Right forelimb (tissue), 1 donor: ENCODE measurements at places on chromosomes 11 and 22.

- DNase-seq, result no peak
Measured at GRCh38 chr11:66886671-66887221, 29.9 kb downstream of the LRFN4 start.

- no peak for DNase-seq
Measured at GRCh38 chr11:44876906-44877305, 73.8 kb downstream of the TP53I11 start.

DNA sequence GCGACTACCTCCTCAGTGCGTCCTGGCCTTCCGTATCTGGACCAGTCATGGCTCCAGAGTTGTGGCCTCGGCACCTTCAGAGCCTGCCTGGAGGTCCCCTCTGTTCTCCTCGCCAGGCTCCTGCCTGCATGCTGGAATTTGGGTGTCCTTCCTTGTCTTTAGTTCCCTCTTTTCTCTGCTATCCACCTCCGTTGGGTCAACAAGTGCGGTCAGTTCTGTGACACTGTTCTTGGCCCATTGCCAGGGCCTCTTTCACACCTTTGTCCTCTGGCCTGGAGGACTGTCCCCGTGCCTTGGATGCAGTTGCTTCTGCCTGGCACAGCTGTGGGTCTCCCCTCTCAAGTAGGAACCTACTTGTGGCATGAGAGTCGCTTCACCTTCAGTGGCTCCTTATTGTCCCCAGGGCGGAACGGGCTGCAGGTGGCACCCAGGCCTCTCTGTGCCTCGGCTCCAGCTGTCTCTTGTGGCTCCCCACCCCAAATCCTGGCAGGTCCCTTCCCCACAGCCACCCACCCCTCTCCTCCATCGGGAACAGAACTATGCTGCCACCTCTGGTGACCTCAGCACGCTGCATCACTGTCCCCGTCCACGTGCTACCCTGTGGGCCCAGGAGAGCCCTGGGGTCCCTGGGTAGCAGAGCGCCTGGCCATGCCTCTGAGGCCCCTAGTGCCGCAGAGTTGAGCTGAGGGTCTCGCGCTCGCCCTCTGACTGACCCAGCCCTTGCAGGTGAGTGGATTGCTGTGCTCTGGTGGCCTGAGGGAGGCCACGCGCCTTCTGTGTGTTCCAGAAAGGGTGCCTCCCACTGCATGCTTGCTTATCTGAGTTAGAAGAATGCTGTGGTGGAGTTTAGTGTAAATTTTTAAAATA is 4.7 kb downstream of the DGCR8 start:
- peak; percentile 36 for DNase-seq

- no peak for DNase-seq
Measured at GRCh38 chr11:27489092-27489491, 16.5 kb upstream of the LGR4 start.

- no peak for DNase-seq
Measured at GRCh38 chr11:28863422-28863821, 755.2 kb downstream of the METTL15 start.

GRCh38 chr11:117985953-117986887 is at the start of gene IL10RA:
Gene IL10RA, plus strand, starts transcription at chr11:117986394. Its CDS starts 74 bp downstream, at chr11:117986468.
- DNase-seq, result peak; percentile 81

GRCh38 chr22:41579997-41580355 is 9.7 kb downstream of the PMM1 start:
- DNase-seq, result no peak

- DNase-seq, result no peak
Measured at GRCh38 chr11:86458294-86459001, 83.8 kb downstream of the CCDC81 start.

GRCh38 chr11:131195661-131196517 is 174.5 kb upstream of the NTM start:
- DNase-seq, result peak; percentile 70

DNA sequence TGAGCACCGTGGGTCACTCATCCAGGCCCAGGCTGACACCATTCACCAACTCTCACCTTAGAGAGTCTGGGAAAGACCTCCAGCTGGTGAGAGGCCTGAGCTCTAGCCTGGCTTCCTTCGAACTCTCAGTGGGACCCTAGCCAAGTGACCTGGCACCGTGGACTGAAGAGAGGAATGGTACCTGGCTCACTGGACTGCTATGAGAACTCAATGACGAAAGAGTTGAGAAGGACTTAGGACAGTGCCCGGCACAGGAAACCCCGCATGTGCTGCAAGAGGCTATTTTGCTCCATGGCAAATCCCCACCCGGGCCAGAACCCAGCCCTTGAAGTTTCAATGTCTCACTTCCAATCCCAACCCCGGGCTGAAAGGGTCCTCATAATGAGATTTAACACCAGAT is 605 bp upstream of the RAPSN start:
- no peak for DNase-seq

DNA sequence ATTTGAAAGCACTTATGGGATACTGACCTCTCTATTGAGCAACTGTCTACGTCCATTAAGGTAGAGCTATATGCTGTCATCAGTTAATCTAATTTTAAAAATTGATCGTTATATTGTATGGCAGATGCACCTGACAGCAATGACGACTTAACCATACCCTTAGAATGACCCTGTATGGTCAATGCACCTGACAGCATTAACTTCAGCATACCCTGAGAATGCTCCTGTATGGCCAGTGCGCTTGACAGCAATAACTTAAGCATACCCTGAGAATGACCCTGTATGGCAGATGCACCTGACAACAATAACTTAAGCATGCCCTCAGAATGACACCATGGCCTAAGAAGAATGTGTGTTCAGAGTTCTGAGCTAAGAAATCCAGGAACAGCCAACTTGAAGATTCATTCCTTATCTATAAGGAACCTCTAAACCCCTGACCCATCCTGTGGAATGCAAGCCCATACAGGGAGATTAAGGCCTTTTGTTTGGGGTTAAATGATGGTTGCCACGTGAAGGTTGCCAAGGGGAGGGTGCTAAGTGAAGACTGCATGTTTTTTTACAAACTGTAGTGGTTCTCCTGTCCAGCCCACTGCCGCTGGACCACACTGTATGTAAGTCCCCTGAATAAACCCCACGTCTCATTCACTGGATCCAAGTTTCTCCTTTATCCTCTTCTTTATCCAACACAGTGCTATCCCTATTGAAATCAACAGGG is 138.3 kb downstream of the GUCY1A2 start:
- no peak for DNase-seq

DNA sequence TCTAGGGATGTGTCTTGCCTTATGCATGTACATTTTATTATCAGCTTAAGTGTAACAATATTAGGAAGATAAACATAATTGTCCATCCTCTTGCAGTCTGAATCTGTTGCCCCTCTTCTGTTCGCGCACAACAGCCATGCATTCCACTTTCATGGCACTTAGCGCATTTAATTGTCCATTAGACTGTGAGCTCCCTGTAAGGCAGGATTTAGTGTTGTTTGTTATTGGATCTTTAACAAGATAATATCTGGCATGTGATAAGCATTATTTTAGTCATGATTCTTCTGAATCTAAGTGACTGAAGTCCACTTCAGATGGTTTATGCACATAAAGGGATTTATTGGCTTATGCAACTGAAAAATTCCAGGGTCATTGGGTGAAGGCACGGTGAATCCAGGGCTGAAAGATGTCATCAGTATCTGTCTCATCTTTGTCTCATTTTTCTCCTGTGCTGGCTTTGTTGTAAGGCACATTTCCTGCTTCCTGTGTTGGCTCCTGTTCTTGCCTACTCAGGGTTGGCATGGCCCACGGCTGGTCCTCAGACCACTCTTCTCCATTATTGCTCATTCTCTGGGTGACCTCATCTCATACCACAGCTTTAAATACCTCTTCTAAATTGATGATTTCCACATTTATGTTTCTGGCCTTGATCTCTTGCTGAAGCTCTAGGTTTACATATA is 37.6 kb downstream of the ATXN10 start:
- DNase-seq, result no peak

GRCh38 chr11:70569996-70570692 is 171.8 kb downstream of the CTTN start:
- no peak for DNase-seq

DNA sequence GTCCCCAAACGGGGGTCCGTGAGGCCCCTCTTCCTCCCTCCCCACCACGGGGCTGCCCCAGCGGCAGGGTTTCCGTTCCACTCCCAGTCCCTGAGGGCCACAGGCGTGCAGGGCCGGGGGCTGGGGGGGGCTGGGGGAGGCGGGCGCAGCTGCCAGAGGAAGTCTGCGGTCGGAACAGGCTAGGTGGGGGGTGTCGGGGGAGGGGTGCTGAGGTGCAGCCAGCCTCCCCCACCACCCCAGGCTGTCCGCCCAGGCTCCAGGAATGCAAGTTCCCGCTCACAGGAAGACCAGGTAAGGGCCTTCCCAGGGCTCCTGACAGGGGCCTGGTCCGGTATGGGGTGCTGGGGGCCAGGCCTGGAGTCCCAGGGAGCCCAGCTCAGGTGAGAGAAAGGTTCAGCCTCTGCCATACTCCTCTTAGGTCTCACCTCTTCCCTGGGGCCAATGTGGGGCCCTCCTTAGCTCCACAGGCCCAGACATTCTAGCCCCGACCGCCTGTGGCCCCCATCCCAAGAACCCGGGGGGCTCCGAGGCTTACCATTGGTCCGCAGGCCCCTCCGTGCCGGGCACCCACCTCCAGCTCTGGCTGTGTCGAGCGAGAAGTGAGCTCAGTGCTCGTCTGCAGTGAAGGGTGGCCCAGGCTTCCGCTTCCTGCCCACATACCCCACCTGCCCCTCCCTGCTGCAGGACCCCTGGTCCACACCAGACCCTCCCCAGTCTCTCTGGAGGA is at the start of gene PTPRCAP:
TSS of gene PTPRCAP (minus strand) at position 601 of the 727 bp plus-strand sequence. CDS start at position 538, 63 bp downstream.
- no peak for DNase-seq

GRCh38 chr22:29629903-29630516 is 26.6 kb downstream of the NF2 start:
- DNase-seq, result no peak

DNA sequence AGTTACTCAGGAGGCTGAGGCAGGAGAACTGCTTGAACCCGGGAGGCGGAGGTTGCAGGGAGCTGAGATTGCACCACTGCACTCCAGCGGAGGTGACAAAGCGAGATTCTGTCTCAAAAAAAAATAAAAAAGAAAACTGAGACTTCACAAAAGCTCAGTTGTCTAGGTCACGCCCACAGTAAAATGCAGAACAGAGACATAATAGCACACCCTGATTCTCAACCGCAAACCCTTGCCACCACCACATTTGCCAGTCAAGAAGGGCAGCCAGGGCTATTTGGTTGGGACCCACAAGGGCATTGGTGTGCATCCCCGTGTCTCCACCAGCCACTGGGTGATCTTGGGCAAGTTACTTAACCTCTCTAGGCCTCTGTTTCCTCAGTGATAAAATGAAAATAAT is 25.4 kb downstream of the CREB3L1 start:
- DNase-seq, result no peak
